ENCODE measurements at places on chromosomes 6 and 20.

- DNase-seq, result no peak
These were observed 14.6 kb upstream of the ARMC12 start for GRCh38 chr6:35722121-35722761.

GRCh38 chr6:7282097-7282906, 30.7 kb downstream of the SSR1 start:
- no peak for DNase-seq

GRCh38 chr20:33217052-33217451, at the start of gene BPIFA3:
Gene BPIFA3, plus strand, starts transcription at chr20:33217352. Its CDS starts 185 bp downstream, at chr20:33217537.
- DNase-seq, result no peak

GRCh38 chr6:34189806-34190503, 44.1 kb upstream of the GRM4 start:
- DNase-seq, result no peak

DNA sequence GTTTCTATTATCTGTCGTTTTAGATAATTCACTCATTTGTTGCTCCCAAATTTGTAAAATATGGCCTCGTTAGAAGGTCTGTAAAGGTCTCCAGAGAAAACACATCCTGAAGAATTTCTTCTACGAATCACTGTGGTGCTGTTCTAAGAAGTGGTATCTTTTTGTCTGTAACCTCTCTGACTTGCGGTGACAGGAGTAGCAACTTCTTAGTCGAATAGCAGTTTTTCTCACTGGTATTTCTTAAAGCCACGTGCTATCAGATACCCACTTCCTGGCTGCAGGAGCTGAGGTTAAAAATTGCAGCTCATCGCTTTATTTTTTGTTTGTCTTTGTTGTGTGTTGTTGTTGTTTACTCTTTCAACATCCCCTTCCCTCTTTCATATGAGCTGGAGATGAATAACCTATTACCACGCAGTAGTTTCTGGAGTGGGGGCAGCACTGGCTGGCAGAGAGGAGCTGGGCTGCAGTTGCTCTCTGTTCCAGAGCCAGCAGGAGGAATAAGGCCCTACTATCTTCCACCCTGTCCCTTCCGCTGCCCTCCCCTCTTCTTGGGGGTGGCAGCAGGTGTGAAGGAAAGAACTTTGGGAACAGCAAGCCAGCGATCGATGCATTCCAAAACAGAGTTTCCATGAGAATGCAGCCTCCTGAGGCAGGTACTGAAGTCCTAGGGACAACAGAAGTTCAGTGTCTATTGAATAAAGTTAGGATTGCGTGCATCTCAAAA, 64.7 kb downstream of the C6orf118 start:
- DNase-seq, result no peak

DNA sequence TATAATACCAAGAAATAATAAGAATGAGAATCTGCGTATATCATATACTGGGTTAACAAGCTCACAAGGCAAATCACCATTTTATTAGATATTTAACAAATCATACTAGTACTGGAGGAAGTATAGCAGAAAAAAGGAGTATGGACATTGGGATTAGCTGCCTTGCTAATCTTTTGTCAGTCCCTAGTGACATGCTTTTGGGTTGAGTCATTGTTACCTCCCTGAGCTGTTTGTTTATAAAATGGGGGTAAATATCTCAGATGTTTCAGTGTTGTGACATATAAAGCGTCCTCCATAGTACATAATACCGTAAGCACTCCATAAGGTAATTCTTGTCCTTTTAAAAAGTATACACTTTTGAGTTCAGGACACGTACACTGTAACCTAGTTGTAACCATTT, 107.0 kb downstream of the ESR1 start:
- peak; percentile 39 for DNase-seq

- DNase-seq, result no peak
These were observed 578.0 kb upstream of the NOX3 start for GRCh38 chr6:156033598-156033997.

GRCh38 chr6:72659754-72660153, 37.9 kb downstream of the KCNQ5 start:
- no peak for DNase-seq

GRCh38 chr6:15708231-15708630, 45.4 kb upstream of the DTNBP1 start:
- no peak for DNase-seq

DNA sequence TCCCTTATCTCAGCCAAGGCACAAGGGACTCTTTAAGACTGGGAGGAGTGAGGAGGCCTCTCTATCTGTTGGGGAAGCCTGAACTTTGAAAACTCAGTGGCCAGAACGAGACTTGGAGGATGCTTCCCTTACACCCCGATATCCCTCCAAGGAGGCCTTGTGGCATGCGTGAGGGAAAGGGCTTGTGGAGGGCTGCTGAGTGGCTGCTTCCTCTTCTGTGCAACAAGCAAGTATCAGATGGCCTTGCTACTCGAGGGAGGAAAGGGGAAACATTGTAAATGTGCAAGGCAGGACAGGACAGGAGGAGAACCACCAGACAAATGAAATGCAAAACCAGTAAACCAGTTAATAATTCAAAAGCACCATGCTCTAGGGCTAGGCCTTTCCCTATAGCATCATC, 306.5 kb upstream of the MAP3K7 start:
- DNase-seq, result no peak

GRCh38 chr6:3195695-3196497, 31.6 kb downstream of the TUBB2B start:
- DNase-seq, result no peak

DNA sequence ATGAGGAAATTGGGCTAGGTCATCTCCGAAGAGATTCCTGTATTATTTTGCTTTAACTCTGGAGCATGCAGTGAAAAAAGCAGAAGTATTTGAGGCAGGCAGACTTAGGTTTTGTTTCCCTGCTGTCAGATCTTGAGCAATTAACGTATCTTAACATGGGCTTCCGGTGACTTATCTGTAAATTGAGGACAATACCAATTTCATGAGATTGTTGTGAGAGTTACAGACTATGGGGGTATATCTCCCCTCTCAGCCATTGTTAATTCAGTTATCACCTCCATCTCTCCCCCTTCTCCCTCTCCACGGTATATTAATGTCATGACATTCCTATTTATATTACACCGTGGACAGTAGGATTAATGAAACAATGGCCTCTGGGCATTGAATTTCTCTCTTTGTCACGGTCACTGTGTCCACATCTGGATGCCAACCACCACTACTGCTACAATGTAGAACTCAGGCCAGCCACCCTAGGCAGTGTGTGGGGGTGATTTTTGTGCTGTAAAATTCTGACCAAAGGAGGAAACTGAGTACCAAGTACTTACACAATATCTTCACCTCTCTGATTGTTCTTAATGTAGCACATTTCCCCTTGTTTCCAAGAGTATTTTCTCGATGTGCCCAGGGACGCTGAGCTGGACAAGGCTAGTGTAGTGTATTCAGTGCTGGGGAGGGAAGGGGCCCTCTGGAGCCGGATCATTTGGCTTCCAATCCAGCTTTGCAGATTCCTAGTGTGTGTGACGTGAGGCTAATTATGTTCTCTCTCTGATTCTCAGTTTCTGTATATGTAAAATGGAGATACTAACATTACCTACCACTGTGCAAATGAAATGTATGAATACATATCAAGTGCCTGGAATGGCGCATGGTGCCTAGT, 77.2 kb downstream of the GCNT2 start:
- DNase-seq, result no peak

DNA sequence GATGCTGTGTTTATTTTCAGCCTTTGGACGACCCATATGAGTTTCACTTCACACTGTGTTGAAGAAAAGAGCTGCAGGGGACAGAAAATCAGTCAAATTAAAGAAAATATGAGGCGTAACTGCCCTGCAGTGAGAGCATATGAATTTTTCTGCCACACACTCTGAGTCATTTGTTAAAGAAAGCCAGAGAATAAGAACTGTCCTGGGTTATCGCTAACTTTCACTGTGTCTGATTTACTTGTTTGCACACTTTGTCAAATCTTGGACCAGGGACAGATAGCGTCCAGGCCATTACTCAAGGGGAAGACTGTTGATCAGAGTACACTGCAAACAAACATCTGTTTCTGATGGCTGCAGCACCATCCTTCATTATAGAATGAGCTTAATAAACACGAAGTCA, 126.8 kb upstream of the AGPAT4 start:
- DNase-seq, result no peak

DNA sequence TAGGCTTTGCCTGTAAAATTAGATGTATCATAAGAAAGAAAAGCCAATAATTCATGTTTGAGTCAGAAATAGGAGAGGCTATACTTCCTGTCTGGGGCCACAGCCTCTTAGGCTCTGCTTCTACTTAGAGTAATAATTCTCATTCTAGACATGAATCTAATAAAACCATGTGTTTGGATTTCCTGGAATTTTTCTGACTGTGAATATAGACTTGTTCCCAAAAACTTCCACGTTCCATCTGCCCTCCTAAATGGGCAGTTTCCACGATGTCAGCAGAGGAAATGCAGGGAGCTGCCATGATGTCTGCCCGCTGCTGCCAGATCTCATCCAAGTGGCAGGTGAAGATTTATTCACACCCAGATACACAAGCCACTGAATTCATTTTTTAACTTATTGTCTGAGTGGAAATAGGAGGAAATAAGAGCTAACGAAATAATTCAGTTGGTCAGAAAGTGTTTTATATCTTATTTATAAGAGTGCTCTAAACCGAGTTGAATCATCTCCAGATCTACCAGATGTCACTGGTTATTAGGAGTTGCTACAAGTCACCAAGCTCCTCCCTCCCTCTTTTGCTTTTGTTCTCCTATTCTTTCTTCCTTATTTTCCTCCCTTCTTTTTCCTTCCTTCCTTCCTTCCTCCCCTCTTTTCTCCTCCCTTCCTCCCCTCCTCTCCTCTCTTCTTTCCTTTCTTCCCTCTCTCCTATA, 69.3 kb downstream of the ALDH8A1 start:
- DNase-seq, result no peak

DNA sequence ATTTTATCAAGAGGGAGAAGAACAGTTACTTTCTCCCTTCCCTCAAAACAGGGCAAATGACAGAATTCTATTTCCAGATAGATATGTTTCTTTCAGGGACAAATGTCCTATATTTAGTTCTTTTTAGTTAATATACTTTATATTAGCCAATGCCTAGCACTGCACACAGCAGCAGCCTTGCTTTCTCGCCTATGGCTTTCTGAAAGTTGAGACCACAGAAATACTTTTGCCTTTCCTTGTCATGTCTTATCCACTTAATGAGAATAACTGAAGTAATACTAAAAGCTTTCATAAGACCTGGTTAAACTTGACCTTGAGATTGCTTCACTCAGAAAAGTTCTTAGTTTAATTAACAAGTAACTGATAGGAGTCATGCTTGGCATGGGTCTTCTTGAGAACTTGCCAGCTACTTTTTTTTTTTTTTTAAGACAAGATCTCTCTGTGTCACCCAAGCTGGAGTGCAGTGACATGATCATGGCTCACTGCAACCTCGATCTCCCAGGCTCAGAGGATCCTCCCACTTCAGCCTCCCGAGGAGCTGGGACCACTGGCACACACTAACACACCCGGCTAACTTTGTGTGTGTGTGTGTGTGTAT, 159.3 kb downstream of the CDKAL1 start:
- no peak for DNase-seq

DNA sequence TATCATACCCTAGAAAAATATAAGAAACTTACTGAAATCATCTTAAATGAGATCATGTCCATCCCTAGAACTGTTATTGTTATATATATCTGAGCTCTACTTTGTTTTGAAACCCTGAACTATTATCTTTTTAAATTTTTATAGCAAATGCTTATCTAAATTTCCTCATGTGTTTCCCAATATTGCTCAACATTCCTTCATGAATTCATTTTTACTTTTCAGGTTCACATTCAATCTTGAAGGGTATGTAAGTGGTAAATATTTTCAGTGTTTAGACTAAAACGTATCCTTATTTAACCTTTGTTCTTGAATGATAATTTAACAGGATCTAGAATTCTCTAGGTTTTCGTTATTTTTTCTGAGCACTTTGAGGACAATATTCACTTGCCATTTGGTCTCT, 23.9 kb downstream of the PDE7B start:
- no peak for DNase-seq

DNA sequence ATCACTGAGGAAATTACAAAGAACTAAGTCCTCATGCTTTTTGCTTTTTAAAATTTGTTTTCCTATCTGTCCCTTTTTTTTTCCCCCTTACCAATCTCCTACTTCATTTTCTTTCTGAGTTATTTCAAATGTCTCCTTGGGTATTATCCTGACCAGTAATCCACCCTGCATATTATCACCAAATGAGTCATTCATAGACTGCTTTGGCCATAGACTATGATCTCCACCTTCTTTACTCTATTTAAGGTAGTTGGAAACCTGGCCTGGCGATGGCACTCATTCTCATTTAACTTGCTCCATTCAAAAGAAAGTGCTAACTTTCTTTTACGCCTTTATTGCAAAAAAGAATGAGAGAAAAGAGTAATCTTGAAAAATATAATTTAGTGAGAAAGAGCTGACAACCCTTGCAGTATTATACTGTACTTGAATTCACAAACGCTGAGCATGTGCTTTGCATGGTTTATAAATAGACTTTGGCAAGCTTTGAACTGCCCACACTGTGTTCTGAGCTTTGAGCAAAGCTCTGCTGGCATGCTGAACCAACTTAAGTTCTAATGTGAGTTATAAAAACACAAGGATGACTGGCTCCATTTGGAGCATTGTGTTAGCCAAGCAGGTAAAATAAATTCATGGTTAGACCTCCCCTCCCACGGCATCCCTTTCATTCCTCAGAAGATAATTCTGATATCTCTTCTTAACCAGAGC, 198.9 kb downstream of the NKAIN2 start:
- DNase-seq, result no peak

GRCh38 chr6:24883618-24884017, 52.1 kb downstream of the RIPOR2 start:
- DNase-seq, result no peak

DNA sequence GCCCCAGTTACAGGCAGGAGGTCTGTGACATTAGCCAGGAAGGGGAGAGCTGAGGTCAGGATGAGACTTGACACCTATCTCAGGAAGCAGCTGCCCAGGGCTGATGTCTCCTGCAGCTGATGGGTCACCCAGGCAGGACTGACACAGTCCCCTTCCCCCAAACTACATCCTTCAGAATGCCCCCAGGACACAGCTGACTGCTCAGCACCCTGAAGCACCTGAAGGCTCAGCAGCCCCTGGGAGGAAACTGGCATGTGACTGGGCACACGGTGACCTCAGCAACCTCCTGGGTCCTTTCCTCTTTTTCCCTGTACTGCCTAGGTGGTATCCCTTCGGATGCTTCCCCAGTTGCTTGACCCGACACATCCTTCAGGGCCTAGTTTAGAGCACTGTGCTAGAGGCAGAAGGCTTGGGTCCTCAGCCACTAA, 1.9 kb downstream of the SDC4 start:
- DNase-seq, result no peak

- DNase-seq, result no peak
These were observed 20.4 kb downstream of the ZC3H12D start for GRCh38 chr6:149464411-149464810.
